M059J (cell line): ENCODE measurements at places on chromosomes 16 and 17.
A peak's percentile ranks its signal among the peaks of the same experiment; 100 is the strongest.

GRCh38 chr17:70074236-70074830, 692 bp upstream of the KCNJ16 start:
- DNase-seq, result no peak

DNA sequence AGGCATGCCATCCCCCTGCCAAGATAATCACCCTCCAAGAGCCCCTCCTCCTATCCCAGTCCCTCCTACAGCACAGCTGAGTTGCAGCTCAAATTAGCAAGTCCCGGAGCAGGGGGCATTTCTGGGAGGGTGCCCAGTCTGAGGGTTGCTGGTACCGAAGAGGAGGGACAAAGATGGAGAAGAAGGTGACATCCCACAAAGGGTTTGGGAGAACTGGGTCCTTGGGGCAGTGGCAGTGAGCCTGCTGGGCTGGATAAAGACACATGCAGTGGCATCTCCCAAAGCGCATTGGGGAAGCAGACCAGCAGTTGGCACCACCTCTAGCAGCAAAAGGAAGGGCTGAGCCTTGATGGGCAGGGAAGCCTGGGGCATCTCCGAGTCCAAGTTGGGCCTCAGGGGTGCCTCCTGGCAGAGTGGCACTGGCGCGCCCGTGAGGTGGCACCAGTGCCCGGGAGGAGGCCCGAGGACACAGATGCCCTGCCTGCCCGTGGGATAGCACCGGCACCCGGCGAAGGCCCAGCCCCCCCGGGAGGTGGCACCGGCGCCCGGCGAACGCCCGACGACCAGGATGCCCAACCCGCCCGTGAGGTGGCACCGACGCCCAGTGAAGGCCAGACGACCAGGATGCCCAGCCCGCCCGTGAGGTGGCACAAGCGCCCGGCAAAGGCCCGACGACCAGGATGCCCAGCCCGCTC, 622 bp downstream of the TOM1L2 start:
- DNase-seq, result peak; percentile 51

GRCh38 chr17:8359769-8360168, 16.7 kb downstream of the KRABD2 start:
- peak; percentile 42 for DNase-seq

DNA sequence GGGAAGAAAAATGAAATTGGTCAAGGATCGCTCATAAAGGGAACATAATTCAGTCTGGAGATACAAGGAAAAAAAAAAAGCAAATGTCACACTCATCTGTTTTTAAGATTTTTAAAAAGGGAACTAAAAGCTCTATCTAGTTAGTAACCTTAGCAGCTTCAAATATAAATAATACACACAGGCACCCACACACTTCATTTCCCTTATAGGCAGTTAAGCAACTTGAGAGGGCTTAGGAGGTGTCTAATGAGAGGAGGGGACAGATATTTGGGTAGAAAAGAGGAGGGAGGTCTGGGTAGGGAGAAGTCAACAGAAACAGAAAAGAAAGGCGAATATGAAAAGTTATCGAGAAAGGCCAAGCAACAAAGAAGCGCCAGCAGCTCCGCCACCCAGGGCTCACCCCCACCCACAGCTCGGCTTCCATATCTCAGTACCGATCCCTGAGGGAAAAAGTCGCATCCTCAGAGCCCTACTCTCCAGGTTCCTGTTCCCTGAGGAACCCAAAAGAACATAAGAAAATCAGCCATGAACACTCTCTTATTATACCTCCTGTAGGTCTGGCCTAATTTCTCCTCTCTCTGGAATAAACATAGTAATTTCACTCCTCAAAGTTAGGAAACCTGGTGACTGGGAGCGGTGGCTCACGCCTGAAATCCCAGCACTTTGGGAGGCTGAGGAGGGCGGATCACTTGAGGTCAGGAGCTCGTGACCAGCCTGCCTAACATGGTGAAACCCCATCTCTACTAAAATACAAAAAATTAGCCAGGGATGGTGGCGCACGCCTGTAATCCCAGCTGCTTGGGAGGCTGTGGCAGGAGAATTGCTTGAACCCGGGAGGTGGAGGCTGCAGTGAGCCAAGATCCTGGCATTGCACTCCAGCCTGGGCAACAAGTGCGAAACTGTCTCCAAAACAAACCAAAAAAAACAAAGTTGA, 69.6 kb upstream of the RCVRN start:
- no peak for DNase-seq

- no peak for DNase-seq
These were observed 10.0 kb downstream of the BCAR1 start for GRCh38 chr16:75241412-75241811.

DNA sequence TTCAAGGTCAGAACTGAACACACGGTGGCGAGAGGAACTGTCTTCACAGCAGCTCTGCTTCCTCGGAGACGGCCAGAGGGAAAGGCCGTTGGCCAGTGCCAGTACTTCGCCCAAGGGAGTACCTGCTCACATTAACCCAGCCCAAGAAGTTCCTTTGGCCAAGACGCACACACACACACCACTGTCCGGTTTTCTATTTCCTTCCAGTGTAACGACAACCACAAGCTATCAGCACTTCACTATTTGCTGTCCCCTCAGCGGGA, 744 bp upstream of the GGNBP2 start:
- DNase-seq, result no peak

DNA sequence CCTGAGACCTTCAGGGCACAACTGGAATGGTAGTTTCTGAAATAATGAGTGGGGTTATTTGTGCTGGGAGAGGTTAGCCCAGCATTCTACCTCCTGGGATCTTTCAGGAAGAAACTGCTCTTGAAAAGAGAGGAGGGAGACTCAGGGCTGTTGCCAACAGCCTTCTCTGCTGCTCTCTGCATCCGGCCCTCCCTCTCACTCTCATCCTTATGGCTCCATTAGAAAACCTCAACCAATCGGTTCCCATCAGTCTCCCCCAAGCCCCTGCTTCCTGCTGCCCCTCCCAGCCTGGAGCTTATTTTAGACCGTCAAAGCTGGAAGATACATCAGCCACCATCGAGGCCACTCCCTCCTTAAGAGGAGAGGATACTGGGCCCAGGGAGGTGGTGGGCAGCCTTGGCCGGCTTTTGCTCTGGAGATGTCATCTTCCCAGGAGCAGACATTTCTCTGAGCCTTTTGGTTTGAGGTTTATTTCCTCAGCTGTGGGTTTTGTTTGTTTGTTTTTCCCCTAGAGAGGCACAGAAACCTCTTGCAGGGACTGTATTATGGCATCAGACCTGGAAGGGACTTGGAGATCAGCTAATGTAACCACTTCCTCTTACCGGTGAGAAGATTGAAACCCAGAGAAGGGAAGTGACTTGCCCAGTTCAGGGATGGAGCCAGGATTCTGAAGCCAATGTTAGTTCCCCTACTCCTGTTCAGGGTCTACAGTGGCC, 2.7 kb downstream of the MPRIP start:
- DNase-seq, result peak; percentile 90

DNA sequence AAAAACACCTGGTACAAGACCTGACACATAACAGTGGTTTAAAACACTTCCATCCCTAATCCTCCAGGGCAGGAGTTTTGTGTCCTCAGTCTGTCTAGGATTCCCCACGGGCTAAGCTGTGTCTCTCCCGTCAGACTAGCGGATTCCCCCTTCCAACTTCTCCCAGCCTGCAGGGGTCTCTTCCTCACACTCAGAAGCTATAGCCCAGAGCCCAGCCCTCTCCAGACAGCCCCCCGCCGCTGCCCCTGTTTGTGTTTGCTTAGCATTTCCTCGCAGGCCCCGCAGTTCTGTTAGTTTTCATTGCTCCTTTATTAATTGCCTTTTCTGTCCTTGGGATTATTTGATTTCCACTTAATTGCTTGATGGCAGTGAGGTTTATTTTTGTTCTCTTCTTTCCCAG, 91.2 kb downstream of the TMEM132E start:
- DNase-seq, result no peak

GRCh38 chr16:10868596-10869469, 8.2 kb upstream of the CIITA start:
- no peak for DNase-seq

DNA sequence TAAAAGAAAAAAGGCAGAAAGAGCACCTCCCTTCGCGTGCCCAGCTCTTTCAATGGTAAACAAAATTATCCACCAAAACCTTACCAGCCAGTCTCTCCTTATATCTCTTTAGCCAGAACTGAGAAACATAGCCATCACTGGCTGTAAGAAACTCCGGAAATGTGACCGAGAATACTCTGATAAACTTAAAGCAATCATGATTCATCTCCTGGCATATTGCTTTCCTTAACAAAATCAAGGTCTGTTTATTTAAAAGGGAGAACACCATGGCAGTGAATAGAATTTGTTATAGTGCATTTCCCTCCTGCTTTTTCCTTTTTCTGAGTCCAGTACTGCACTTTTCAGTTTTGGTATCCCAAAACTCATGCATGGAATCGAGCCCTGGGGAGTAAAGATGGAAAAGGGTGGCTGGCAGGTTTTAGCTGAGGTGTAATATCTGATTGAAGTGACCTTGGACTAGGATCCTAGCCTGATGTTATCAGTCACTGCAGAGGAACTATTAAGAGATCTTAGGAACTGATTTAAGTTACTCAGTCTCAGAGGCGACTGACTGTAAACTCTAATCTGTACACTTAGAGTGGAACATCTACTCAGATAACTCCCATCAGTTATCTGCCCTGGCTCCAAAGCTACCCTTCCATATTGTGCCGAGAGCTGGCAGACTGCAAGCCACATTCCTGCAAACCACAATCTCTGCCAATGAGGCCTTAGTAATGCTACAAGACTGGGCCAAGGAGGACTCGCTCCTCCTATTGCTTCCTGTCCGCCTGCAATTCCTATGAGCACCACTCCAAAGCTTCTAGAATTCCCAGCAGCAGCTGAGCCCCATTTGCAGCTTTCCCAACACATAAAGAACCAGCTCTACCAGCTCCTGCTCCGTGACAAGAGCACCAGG, 7.4 kb upstream of the COX10 start:
- DNase-seq, result peak; percentile 92

- DNase-seq, result no peak
These were observed 240.3 kb downstream of the RBFOX3 start for GRCh38 chr17:79370594-79370993.

DNA sequence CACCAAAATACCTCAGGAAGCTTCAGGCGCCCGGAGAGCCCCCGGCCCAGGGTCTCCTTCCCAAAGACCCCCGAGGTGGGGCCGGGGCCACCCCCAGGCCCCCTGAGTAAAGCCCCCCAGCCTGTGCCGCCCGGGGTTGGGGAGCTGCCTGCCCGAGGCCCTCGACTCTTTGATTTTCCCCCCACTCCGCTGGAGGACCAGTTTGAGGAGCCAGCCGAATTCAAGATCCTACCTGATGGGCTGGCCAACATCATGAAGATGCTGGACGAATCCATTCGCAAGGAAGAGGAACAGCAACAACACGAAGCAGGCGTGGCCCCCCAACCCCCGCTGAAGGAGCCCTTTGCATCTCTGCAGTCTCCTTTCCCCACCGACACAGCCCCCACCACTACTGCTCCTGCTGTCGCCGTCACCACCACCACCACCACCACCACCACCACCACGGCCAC, 6.7 kb upstream of the TMEM88 start:
- DNase-seq, result no peak

- no peak for DNase-seq
These were observed 15.6 kb upstream of the CBFA2T3 start for GRCh38 chr16:88992351-88993165.
